Immature natural killer cell (primary cell): ENCODE measurements at places on chromosomes 4 and X.

GRCh38 chr4:85531560-85532341 is 56.8 kb downstream of the ARHGAP24 start:
- no peak for DNase-seq

GRCh38 chrX:128653524-128654060 is 601.4 kb upstream of the ACTRT1 start:
- no peak for DNase-seq

DNA sequence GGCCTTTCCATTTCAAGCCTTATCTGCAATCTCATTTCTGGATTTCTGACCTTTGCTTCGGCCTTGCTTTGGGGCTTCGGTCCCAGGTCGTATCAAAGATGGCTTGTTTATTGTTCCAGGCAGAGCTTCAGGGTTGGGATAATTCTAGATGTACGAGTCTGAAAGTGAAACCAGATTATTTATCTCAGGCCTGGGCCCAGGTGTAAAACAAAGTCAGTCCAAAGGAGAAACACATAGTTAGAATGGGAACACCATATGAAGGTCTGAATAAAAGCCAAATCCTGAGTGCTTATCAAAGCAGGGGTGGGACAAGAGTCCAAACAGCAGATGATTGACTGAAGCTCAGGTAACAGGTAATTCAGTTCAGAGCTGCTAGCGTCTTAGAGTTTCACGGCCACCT is 17.1 kb downstream of the PRIMPOL start:
- no peak for DNase-seq

- no peak for DNase-seq
These were observed 3.6 kb upstream of the GPR173 start for GRCh38 chrX:53044995-53045394.

- DNase-seq = no peak
These were observed 22.2 kb downstream of the ABCG2 start for GRCh38 chr4:88136249-88136648.

DNA sequence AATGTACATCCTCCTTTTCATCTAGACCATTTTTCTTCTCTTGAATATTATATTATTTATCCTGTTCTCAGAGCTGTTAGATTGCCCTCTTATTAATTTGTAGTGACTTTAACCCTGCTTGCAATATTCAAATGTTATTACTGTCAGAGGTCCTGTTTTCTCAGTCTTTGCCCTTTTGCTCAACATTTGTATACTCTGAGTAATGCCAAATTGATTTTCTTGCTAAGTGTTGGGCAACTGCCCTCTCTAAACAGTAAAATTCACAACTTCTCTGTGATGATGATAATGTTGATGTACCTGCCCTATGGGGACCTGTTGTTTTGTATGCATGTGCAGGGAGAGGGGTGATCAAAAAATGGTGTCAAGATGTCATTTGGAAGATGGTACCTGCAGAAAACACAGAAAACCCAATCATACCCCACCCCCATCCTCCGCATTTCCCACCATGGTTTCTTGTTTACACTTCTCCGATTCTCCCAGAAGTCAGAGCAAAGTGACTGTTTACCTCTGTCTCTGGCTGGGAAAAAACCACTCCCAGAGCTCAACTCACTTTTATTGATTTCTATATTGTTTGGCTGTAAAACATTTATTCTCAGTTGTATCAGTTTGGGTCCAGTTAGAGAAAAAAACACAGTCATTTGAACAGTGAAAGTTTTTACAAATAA is 694.0 kb downstream of the IL1RAPL1 start:
- no peak for DNase-seq

GRCh38 chr4:118845552-118846050 is 9.7 kb upstream of the SEC24D start:
- DNase-seq = no peak

GRCh38 chrX:12974305-12974795 is 560 bp upstream of the TMSB4X start:
- peak; percentile 51 for DNase-seq
